ENCODE measurements at places on chromosomes 16 and 17.
A peak's percentile ranks its signal among the peaks of the same experiment; 100 is the strongest.

DNA sequence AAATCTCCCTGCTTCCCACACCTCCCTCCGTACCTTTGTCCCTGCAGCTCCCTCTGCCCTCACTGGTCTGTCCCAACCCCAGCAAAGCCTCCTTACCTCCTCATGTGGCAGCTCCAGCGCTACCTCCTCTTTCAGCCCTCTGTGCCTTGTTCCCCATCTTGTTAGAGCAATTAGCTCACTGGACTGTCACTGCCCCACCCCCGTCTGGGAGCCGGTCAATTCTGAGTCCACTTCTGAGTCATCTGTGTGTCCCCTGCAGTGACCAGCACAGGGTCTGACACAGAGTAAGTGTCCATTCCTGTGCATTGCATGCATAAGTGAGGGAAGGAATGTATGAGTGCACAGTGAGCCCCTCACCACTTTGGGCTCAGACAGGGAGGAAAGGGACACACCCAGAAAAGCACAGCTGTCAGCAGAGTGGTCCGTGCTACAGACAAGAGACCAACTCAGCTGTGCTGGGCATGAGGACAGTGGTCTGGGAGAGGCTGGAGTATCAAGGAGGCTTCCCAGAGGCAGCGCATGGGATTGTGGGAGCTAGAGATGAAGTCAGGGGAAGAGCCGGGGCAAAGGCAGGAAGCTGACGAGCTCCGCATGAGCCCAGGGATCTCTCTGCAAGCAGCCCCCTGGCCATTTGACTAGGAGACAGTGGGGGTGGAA is 45.9 kb downstream of the PITPNM3 start:
- H3K27me3 ChIP-seq, result no peaks in the 10 kb centered on the region
- H3K36me3 ChIP-seq, result no peaks in the 10 kb centered on the region
- H3K4me3 ChIP-seq, result no peak overlapping the region
- H3K4me1 ChIP-seq, result peaks cover 37% of the 10 kb centered on the region
- H3K27ac ChIP-seq, result no peak overlapping the region

DNA sequence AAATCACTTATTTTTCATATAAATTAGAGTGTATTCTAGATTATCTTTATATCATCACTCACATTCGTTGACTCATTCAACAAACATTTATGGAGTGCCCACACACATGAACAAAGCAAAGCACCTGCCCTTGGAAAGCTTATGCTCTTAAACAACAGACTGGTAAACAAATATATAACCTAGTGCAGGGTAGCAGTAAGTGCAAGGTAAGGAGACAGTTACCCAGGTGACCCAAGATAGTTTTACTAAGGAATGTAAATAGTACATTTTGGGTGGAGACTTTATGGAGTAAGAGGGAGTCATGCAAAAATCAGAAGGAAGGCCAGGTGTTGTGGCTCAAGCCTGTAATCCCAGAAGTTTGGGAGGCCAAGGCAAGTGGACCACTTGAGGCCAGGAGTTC is 40.4 kb upstream of the HELZ start:
- H3K27me3 ChIP-seq, result no peaks in the 10 kb centered on the region
- H3K27ac ChIP-seq, result no peak overlapping the region
- H3K4me1 ChIP-seq, result peaks cover 14% of the 10 kb centered on the region
- DNase-seq, result no peak
- H3K4me3 ChIP-seq, result no peak overlapping the region
- H3K36me3 ChIP-seq, result no peaks in the 10 kb centered on the region

GRCh38 chr16:72905581-72905980 is 142.3 kb downstream of the ZFHX3 start:
- no peaks in the 10 kb centered on the region for H3K4me1 ChIP-seq
- no peak overlapping the region for H3K4me3 ChIP-seq
- H3K36me3 ChIP-seq, result no peaks in the 10 kb centered on the region
- no peak for DNase-seq
- no peaks in the 10 kb centered on the region for H3K27me3 ChIP-seq

DNA sequence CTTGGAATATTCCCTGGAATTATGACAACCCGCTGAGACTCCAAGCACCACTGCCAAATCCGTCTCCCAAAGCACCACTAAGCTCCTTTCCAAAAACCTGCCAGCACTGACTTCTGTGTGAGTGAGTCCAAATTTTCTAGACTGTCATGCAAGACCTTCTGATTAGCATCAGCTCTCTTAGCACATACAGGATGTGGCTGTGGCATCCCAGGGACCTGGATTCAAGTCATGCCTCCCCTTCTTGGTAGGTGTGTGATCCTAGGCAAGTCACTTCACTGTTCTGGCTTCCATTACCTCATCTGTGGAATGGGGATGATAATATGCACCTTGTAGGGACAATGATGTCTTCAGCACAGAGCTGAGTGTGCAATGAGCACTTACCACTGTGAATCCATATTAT is 38.3 kb upstream of the USP7 start:
- H3K36me3 ChIP-seq, result no peaks in the 10 kb centered on the region
- no peak overlapping the region for H3K4me3 ChIP-seq
- no peak for DNase-seq
- no peaks in the 10 kb centered on the region for H3K27me3 ChIP-seq

- no peaks in the 10 kb centered on the region for H3K4me1 ChIP-seq
- H3K36me3 ChIP-seq, result no peaks in the 10 kb centered on the region
- no peaks in the 10 kb centered on the region for H3K27me3 ChIP-seq
- H3K4me3 ChIP-seq, result no peak overlapping the region
These were observed 524.0 kb downstream of the TOX3 start for GRCh38 chr16:52022980-52023379.

GRCh38 chr16:14353340-14353739 is 276.7 kb downstream of the PARN start:
- H3K27ac ChIP-seq, result no peak overlapping the region
- H3K36me3 ChIP-seq, result no peaks in the 10 kb centered on the region
- no peak for DNase-seq
- peaks cover 10% of the 10 kb centered on the region for H3K4me1 ChIP-seq
- no peaks in the 10 kb centered on the region for H3K27me3 ChIP-seq

- peaks cover 15% of the 10 kb centered on the region for H3K4me1 ChIP-seq
- no peak overlapping the region for H3K4me3 ChIP-seq
- no peaks in the 10 kb centered on the region for H3K36me3 ChIP-seq
- no peak overlapping the region for H3K27ac ChIP-seq
- DNase-seq, result no peak
- no peaks in the 10 kb centered on the region for H3K27me3 ChIP-seq
These were observed 182.7 kb upstream of the ZFHX3 start for GRCh38 chr16:73230651-73231050.

DNA sequence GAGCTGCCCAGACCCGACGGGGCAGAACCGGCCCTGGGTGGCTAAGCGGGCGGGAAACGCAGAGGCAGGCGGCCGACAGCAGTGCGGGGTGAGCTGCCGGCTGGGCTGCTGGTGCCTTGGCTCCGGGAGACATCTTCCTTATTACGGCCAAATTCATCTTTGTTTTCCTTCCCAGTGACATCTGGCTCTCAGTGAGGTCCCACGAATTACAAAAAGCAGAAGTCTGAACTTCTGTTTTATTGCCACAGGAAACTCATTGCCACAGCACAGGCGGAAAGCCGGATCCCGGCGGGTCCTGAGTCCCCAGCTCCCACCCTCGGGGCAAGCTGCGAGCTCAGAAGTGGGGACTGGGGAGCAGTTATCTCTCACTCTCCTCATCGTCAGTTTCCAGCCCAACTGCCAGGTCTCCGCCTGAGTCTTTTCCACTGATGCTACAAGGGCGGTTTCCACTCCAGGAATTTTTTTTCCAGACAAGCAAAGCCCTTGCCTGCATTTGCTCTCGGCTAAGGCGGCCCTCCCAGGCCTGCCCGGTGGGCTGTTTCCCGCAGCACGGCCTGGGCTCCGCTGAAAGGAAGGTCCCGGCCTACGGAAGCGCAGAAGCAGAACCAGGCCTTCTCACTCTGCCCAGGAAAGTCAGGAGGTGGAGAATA is 40.3 kb downstream of the CBFA2T3 start:
- peak overlapping the region; percentile 30 for H3K27ac ChIP-seq
- no peaks in the 10 kb centered on the region for H3K27me3 ChIP-seq
- H3K36me3 ChIP-seq, result no peaks in the 10 kb centered on the region
- peaks cover 51% of the 10 kb centered on the region for H3K4me1 ChIP-seq

DNA sequence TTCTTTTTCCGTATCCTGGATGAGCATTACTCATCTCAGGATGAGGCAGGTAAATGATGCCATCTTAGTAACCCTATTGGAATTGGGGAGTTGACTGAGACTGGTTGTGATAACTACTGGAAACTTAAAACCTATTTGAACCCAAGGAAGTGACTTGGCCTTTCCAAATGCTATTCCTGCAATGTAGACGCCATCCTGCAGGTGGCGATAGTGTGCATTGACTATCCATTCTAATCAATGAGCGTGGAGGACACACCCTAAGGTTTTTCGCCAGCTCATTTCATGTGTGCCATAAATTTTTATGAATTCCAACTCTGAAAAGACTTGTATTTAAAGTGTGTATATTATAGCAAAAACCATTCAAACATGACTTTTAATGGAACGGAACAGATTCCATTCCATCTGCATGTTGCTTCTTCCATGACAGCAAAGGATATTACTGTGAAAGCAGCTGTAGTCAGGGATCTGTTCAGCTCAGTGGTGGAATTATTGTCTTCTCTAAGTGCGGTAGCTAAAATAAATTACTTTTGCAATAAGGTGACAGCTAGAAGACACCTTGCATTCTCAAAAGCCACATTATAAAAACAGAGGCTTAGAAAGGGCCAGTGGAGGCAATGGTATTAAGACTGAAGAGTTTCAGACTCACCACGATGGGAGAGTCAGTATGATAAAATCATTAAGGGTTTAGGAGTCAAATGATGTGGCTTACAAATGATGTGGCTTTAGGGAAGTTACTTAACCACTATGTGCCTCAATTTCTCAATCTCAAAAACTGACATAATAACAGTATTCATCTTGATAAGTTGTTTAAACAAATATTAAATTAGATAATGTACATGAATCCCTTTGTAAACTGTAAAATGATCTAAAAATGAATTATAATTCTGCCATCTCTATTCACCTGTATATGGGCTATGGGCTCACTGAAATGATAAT is 55.5 kb downstream of the SYT17 start:
- no peak overlapping the region for H3K4me3 ChIP-seq
- H3K36me3 ChIP-seq, result no peaks in the 10 kb centered on the region
- no peak overlapping the region for H3K27ac ChIP-seq
- no peaks in the 10 kb centered on the region for H3K27me3 ChIP-seq

DNA sequence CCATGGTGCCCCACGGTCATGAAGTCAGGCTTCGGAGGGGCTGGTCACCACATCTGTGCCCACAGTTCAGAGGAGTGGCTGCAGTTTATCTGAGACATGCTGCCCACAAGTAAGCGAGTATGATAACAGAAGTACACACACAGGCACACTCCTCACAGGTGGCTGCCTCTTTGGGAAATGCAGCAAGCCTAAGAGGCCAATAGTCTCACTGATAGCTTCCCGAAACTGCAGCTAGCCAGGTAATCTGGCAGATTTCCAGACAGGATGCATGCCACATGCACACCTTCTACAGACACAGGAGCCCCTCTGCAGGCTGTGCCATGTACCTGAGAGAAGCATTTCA is 12.6 kb upstream of the GFOD2 start:
- H3K36me3 ChIP-seq, result peaks cover 55% of the 10 kb centered on the region
- no peak overlapping the region for H3K4me3 ChIP-seq
- no peak for DNase-seq
- no peaks in the 10 kb centered on the region for H3K27me3 ChIP-seq

DNA sequence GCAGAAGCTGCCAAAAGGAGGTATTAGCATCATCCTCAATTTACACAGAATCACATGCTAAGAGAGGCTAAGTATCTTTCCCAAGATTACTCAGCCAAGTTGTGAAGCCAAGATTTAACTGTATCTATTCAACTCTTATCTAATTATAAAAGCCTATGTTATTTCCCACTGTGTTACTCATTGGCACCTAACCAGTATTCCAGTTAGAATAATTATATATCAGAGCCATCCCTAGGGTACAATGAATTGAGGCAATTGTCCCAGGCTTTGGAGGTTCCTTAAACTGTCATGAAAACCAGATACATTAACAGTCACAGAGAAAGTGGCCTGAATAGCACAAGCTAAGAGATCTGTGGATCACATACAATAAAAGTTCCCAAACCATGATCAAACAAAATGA is 10.9 kb upstream of the AMFR start:
- peaks cover 42% of the 10 kb centered on the region for H3K36me3 ChIP-seq
- DNase-seq, result no peak
- H3K27me3 ChIP-seq, result no peaks in the 10 kb centered on the region
- H3K4me1 ChIP-seq, result no peaks in the 10 kb centered on the region

DNA sequence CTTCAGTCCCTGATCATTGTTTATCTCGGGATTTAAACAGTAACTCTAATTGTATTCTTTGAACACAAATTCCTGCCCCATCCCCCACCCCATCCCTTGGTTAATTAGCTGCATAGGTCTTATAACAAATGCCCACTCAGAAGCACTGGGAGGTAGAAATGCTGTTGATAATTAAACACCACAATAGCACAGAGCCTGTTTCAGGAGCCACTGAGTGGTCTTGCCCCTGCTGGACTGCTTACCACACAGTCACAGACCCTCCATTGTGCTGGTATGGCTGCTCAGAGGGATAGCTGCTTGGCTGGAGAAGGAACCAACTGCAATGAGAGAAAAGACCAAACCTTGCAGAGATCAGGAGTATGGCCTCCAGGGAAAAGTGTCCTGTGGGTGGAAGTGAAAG is 214.1 kb downstream of the ANKFN1 start:
- no peaks in the 10 kb centered on the region for H3K4me1 ChIP-seq
- no peaks in the 10 kb centered on the region for H3K27me3 ChIP-seq
- no peaks in the 10 kb centered on the region for H3K36me3 ChIP-seq
- no peak overlapping the region for H3K4me3 ChIP-seq
- H3K27ac ChIP-seq, result no peak overlapping the region

- H3K27me3 ChIP-seq, result no peaks in the 10 kb centered on the region
- H3K4me3 ChIP-seq, result no peak overlapping the region
- peaks cover 27% of the 10 kb centered on the region for H3K4me1 ChIP-seq
- H3K36me3 ChIP-seq, result no peaks in the 10 kb centered on the region
These were observed 18.0 kb downstream of the ADAM11 start for GRCh38 chr17:44776628-44777393.

GRCh38 chr16:68236137-68236825 is 354 bp upstream of the ESRP2 start:
- no peak for DNase-seq
- H3K4me3 ChIP-seq, result peak overlapping the region; percentile 64
- peak overlapping the region; percentile 61 for H3K27ac ChIP-seq
- H3K27me3 ChIP-seq, result no peaks in the 10 kb centered on the region
- peaks cover 10% of the 10 kb centered on the region for H3K36me3 ChIP-seq

DNA sequence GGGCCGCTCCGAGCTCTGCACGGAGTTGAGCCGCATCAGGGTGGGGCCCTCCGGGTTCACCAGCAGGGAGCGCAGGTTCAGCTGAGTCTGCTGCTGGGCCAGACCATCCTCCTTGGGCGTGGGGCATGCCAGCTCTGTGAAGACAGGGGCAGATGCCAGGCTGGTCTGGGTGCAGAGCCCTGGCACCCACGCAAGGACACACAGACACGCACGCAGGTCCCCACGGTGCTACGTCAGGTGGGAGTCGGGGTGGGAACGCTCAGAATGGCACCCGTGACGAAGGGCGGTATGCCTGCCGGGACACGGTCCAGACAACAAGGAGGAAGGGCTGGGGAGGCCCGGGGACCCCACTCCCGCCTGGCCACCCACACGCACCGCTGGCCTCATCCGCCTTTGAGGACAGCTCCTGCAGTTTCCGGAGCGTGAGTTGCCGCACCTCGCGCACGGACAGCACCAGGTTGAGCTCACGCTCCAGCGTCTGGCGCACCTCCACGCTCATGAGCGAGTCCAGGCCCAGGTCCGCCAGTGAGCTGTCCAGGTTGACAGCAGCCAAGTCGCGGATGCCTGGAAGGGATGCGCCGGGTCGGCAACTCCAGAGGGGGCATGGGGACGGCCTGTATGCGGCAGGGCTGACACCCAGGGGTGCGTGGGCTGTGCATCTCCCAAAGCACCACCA is 15.3 kb upstream of the DUS1L start:
- H3K4me3 ChIP-seq, result no peak overlapping the region
- no peak overlapping the region for H3K27ac ChIP-seq
- no peak for DNase-seq

Data from vagina (tissue), 2 donors.